ENCODE measurements at places on chromosomes 16 and 17.
A peak's percentile ranks its signal among the peaks of the same experiment; 100 is the strongest.

- H3K27me3 ChIP-seq, result peaks cover 5% of the 10 kb centered on the region
- no peaks in the 10 kb centered on the region for H3K36me3 ChIP-seq
- DNase-seq, result no peak
- H3K4me1 ChIP-seq, result peaks cover 2% of the 10 kb centered on the region
- H3K27ac ChIP-seq, result no peak overlapping the region
- H3K4me3 ChIP-seq, result no peak overlapping the region
Measured at GRCh38 chr16:86986136-86986535, 331.1 kb downstream of the C16orf95 start.

DNA sequence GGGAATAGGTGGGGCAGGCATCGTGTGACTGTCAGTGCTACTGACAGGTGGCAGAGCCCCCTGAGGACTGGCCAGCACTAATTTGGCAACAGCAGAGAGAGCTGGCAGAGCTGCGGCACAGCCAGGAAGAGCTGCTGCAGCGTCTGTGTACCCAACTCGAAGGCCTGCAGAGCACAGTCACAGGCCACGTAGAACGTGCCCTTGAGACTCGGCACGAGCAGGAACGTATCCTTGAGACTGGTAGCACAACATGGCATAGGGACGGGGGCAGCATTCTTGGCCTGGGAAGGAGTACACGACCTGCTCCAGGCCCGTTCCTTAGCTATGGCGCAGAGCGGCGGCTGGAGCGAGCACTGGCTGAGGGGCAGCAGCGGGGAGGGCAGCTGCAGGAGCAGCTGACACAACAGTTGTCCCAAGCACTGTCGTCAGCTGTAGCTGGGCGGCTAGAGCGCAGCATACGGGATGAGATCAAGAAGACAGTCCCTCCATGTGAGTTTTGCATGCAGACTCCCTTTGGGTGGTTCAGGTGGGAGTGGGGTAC is 3.0 kb upstream of the NRN1L start:
- no peak for DNase-seq
- H3K27ac ChIP-seq, result no peak overlapping the region
- H3K4me3 ChIP-seq, result no peak overlapping the region

DNA sequence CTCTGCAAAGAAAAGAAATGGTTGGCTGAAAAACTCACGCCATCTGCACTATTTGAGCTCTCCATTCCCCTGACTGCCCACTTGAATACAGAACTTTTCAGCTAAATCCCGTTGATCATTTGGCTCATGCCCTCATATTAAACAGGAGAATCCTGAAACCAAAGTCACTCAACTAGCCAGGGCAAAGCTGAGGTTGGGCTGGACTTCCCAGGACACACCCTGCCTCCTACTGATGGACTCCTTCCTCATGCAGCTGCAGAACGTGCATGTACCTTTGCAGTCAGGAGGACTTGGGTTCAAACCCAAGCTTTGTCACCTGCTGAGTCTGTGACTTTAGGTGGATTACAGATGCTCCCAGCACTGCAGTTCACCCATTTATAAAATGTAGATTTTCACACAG is 7.7 kb downstream of the ASIC2 start:
- no peak overlapping the region for H3K4me3 ChIP-seq
- DNase-seq, result no peak
- H3K36me3 ChIP-seq, result no peaks in the 10 kb centered on the region
- H3K27ac ChIP-seq, result no peak overlapping the region

- no peak overlapping the region for H3K27ac ChIP-seq
- no peak overlapping the region for H3K4me3 ChIP-seq
- no peaks in the 10 kb centered on the region for H3K27me3 ChIP-seq
- peaks cover 10% of the 10 kb centered on the region for H3K4me1 ChIP-seq
- peaks cover 6% of the 10 kb centered on the region for H3K36me3 ChIP-seq
- DNase-seq, result no peak
Measured at GRCh38 chr17:49633250-49633649, 44.6 kb downstream of the SPOP start.

- H3K36me3 ChIP-seq, result no peaks in the 10 kb centered on the region
- H3K27me3 ChIP-seq, result no peaks in the 10 kb centered on the region
- H3K4me1 ChIP-seq, result no peaks in the 10 kb centered on the region
- no peak overlapping the region for H3K27ac ChIP-seq
Measured at GRCh38 chr16:55077266-55077665, 146.6 kb downstream of the IRX5 start.

- no peak for DNase-seq
- H3K4me3 ChIP-seq, result no peak overlapping the region
- peaks cover 16% of the 10 kb centered on the region for H3K4me1 ChIP-seq
- H3K27ac ChIP-seq, result no peak overlapping the region
- no peaks in the 10 kb centered on the region for H3K27me3 ChIP-seq
Measured at GRCh38 chr16:81734632-81735434, 44.3 kb upstream of the PLCG2 start.

- H3K4me1 ChIP-seq, result peaks cover 52% of the 10 kb centered on the region
- H3K27ac ChIP-seq, result peak overlapping the region; percentile 79
- H3K36me3 ChIP-seq, result peaks cover 5% of the 10 kb centered on the region
- peak overlapping the region; percentile 75 for H3K4me3 ChIP-seq
- peak; percentile 44 for DNase-seq
- H3K27me3 ChIP-seq, result no peaks in the 10 kb centered on the region
Measured at GRCh38 chr16:53055541-53056391, 975 bp downstream of the CHD9 start.

- H3K36me3 ChIP-seq, result peaks cover 4% of the 10 kb centered on the region
- no peak for DNase-seq
- no peaks in the 10 kb centered on the region for H3K27me3 ChIP-seq
- no peak overlapping the region for H3K4me3 ChIP-seq
Measured at GRCh38 chr16:3702082-3702481, 15.2 kb downstream of the TRAP1 start.

DNA sequence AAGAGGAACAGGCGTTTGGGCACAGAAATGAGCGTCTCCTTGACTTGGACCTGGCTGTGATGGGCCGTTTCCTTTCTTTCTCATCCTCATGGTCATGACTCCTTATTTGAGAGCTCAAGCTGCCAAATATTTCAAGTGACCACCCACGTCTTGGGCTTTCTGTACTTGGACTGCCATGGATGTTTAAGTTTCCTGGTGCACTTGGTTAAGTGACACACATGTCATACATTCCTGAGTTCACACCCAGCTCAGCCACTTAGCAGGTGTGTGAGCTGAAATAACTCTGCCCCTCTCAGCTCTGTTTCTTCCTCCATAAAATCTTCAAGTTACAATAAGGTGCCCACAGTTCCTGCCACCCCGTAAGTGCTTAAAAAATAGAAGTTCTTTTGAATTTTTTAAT is 114.5 kb downstream of the CLEC16A start:
- no peak overlapping the region for H3K27ac ChIP-seq
- no peak for DNase-seq
- H3K4me1 ChIP-seq, result peaks cover 66% of the 10 kb centered on the region
- H3K27me3 ChIP-seq, result no peaks in the 10 kb centered on the region
- H3K4me3 ChIP-seq, result no peak overlapping the region
- peaks cover 55% of the 10 kb centered on the region for H3K36me3 ChIP-seq

- no peak for DNase-seq
- peaks cover 2% of the 10 kb centered on the region for H3K36me3 ChIP-seq
- no peak overlapping the region for H3K27ac ChIP-seq
- H3K27me3 ChIP-seq, result peaks cover 28% of the 10 kb centered on the region
Measured at GRCh38 chr17:76872221-76872873, 4.1 kb downstream of the MGAT5B start.

DNA sequence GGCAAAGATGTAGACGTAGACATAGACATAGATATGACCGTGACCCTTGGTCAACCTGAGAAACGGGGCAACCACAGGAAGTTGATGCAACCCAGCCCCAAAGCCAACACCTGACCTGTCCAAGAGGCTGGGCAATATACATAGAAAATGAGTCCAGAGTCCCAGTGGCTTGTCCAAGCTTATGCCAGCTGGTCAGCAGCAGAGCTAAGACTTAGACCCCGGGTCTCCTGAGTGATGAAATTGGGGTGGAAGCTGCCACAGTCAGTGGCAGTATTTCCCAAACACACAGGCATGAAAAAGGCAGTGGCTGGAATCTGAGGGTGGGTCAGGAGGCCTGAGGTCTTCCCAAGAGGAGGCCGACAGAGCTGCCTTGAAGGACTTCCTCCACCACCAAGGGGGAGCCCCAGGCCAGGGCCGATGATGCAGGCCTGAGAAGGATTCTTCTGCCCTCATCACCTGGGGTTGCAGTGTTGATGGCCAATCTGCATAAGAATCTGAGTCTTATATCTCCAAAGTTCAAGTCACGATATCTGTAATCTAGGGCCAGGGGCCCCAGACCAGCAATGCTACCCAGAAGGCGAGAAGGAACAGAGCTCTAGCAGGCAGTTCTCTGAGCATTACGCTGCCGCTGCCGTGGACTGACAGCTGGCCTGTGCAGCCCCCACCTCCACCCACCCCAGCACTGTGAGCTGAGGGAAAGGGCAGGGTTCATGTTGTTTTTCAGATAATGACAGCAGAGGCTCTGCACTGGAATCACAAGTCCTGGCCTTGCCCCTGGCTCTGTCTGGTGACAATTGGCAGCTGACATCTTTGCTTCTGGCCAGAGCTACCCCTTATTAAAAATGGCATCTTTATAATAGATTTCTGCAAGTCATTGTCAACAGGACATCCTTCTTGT is 72.7 kb downstream of the GNAO1 start:
- H3K4me3 ChIP-seq, result no peak overlapping the region
- no peaks in the 10 kb centered on the region for H3K27me3 ChIP-seq
- H3K27ac ChIP-seq, result peak overlapping the region; percentile 28
- DNase-seq, result peak; percentile 40

- no peaks in the 10 kb centered on the region for H3K36me3 ChIP-seq
- DNase-seq, result no peak
- no peak overlapping the region for H3K4me3 ChIP-seq
- H3K4me1 ChIP-seq, result no peaks in the 10 kb centered on the region
- no peaks in the 10 kb centered on the region for H3K27me3 ChIP-seq
- no peak overlapping the region for H3K27ac ChIP-seq
Measured at GRCh38 chr16:17155485-17155884, 315.3 kb downstream of the XYLT1 start.

GRCh38 chr17:18158022-18158600 is 25.5 kb upstream of the ALKBH5 start:
- peak overlapping the region; percentile 72 for H3K4me3 ChIP-seq
- H3K4me1 ChIP-seq, result peaks cover 7% of the 10 kb centered on the region
- no peaks in the 10 kb centered on the region for H3K36me3 ChIP-seq
- H3K27me3 ChIP-seq, result no peaks in the 10 kb centered on the region
